Fibroblast of the aortic adventitia (primary cell): ENCODE measurements at places on chromosomes 4 and X. TPM values are rescaled to one million over a fixed set of nuclear protein-coding genes. Genes with fewer than 3 reads are reported as not detected.

Gene KIAA1210
- not detected in 2 replicates for total RNA-seq

Gene MAGEA2
- total RNA-seq, result not detected in 2 replicates

Gene WDR19
- total RNA-seq, result 46.2 and 210 TPM in 2 replicates

Gene TCEAL4
- total RNA-seq, result 47.1 and 100 TPM in 2 replicates

Gene RBM47
- 0.72 and 8.3 TPM in 2 replicates for total RNA-seq

Gene NXF2B
- total RNA-seq, result not detected in 2 replicates

Gene HERC3
- 18.3 and 47.2 TPM in 2 replicates for total RNA-seq

Gene ZFP92
- total RNA-seq, result 0.08 TPM in 1 of 2 replicates, not detected in the other

Gene KLB
- under 0.01 TPM in 1 of 2 replicates, not detected in the other for total RNA-seq

Gene SLC4A4
- 2.1 and 2.4 TPM in 2 replicates for total RNA-seq
